Gastrocnemius medialis (tissue), 4 donors: ENCODE measurements at places on chromosomes 11 and 22. TPM values are rescaled to one million over a fixed set of nuclear protein-coding genes. Genes with fewer than 3 reads are reported as not detected.

- no peak overlapping the region for H3K27ac ChIP-seq
- H3K4me3 ChIP-seq = no peak overlapping the region
- H3K36me3 ChIP-seq = no peaks in the 10 kb centered on the region
- no peaks in the 10 kb centered on the region for H3K27me3 ChIP-seq
Measured at GRCh38 chr22:21457023-21457787, 10.0 kb upstream of the TMEM191C start.

LRRC32 gene
- total RNA-seq = 14.5 TPM

DNAJB7 gene
- total RNA-seq = not detected

- no peak for DNase-seq
- no peaks in the 10 kb centered on the region for H3K4me1 ChIP-seq
- H3K27ac ChIP-seq = no peak overlapping the region
Measured at GRCh38 chr22:48522271-48522670, 1305.4 kb downstream of the BRD1 start.

GRCh38 chr11:96607864-96608558, 218.2 kb downstream of the JRKL start:
- no peak overlapping the region for H3K27ac ChIP-seq
- H3K36me3 ChIP-seq = no peaks in the 10 kb centered on the region
- DNase-seq = no peak
- no peaks in the 10 kb centered on the region for H3K27me3 ChIP-seq
- no peak overlapping the region for H3K4me3 ChIP-seq

DNA sequence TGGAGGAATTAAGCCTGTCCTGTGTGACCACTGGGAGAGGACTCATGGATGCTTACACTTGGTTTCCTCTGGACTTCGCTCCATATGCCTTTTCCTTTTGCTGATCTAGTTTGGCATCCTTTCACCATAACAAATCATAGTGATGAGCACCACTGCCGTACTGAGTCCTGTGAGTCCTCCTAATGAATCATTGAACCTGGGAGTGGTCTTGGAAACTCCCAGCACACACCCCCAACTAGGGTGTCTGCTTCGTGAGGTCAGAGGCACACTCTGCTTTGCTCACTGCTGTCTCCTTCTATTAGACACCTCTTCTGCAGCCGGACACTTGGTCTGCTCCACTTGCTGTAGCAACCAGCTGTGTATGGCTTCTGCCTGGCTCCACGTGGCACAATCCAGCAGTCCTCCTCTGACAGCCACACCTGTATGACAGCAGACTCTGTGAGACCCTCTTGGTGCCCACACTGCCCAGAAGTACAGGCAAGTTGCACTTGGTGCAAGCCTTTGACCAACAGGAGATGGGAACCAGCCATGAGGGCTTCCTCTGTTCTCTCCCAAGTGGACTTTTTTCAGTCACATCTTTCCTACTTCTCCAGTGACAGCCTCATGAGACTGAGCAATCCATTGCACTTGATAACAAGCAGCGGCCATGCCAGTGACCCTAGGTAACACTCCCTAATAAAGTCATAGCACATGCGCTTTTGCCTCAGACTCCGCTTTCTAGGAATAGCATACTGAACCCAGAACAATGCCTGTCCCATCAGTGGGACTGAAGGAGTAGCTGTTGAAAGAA, 65.0 kb upstream of the HMGXB4 start:
- no peak for DNase-seq
- H3K27me3 ChIP-seq = peaks cover 8% of the 10 kb centered on the region
- no peak overlapping the region for H3K27ac ChIP-seq
- H3K4me1 ChIP-seq = no peaks in the 10 kb centered on the region

APOL5 gene
- total RNA-seq = 0.29 TPM

RHOG gene
- total RNA-seq = 38.0 TPM

DNA sequence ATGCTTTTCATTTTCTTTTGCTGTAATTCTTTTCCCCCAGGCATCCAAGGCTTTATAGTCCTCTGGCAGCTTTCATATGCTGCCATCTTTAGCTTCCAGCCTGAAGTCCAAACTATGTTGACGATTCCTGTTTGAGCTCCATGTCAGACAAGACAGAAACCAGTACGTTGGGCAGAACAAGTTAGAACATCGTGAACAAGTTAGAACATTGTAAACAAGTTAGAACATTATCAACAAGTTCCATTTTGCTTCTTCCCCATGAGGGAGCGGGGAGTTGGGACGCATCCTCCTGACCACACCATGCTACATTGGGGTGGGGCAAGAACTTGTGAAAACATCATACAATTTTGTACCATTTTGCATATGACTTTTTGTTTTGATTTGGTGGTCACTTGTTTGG, 23.9 kb downstream of the GLB1L2 start:
- H3K27me3 ChIP-seq = no peaks in the 10 kb centered on the region
- DNase-seq = no peak
- no peak overlapping the region for H3K4me3 ChIP-seq
- H3K27ac ChIP-seq = no peak overlapping the region
- no peaks in the 10 kb centered on the region for H3K36me3 ChIP-seq

DNA sequence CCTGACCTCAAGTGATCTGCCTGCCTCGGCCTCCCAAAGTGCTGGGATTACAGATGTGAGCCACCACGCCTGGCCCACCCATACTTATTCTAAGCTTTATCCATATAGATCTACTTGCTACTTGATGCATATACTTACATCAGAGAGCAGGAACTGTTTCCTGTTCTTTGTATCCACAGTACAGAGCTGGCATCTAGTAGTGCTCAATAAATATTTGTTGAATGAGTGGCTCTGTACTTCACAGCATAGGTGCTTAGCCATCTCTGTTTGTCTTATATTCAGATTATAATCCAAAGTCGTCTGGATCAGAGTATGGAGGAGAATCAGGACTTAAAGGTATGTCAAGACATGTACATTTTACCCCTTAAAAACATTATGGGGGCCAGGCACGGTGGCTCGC, 38.6 kb upstream of the DLAT start:
- DNase-seq = no peak
- no peak overlapping the region for H3K4me3 ChIP-seq
- H3K27me3 ChIP-seq = no peaks in the 10 kb centered on the region
- H3K4me1 ChIP-seq = peaks cover 9% of the 10 kb centered on the region

- no peak overlapping the region for H3K4me3 ChIP-seq
- H3K4me1 ChIP-seq = no peaks in the 10 kb centered on the region
- no peaks in the 10 kb centered on the region for H3K36me3 ChIP-seq
- H3K27ac ChIP-seq = no peak overlapping the region
Measured at GRCh38 chr11:95608093-95608492, 181.5 kb downstream of the FAM76B start.

GRCh38 chr11:107619926-107620325, 29.0 kb downstream of the ELMOD1 start:
- peaks cover 2% of the 10 kb centered on the region for H3K27me3 ChIP-seq
- no peak overlapping the region for H3K27ac ChIP-seq
- no peaks in the 10 kb centered on the region for H3K36me3 ChIP-seq
- no peak overlapping the region for H3K4me3 ChIP-seq
- DNase-seq = no peak

DNA sequence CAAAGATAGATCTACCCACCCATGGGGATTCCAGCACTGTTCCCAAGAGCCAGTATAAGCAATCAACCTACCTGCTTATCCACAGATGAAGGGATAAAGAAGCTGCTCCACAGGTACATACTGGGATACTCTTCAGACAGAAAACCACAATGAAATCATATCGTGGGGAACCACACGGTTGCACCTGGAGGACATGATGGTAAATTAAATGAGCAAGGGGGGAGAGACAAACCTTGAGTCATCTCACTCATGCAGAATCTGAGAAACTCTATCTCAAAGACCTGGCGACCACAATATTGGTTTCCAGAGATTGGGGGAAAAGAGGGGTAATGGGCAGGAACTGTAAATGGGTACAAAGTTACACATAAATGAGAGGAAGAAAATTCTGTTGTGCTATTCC, 14.5 kb downstream of the RGL4 start:
- no peak for DNase-seq
- H3K27me3 ChIP-seq = no peaks in the 10 kb centered on the region
- H3K4me3 ChIP-seq = no peak overlapping the region
- H3K27ac ChIP-seq = no peak overlapping the region
- H3K4me1 ChIP-seq = peaks cover 9% of the 10 kb centered on the region

GRCh38 chr22:31284281-31285155, 7.8 kb downstream of the PIK3IP1 start:
- no peaks in the 10 kb centered on the region for H3K27me3 ChIP-seq
- DNase-seq = no peak
- H3K4me3 ChIP-seq = no peak overlapping the region
- H3K4me1 ChIP-seq = peaks cover 15% of the 10 kb centered on the region
- H3K36me3 ChIP-seq = no peaks in the 10 kb centered on the region

HORMAD2 gene
- total RNA-seq = not detected

GRCh38 chr22:28379075-28379779, 300.4 kb downstream of the TTC28 start:
- H3K27ac ChIP-seq = no peak overlapping the region
- peaks cover 20% of the 10 kb centered on the region for H3K4me1 ChIP-seq
- H3K27me3 ChIP-seq = no peaks in the 10 kb centered on the region
- H3K36me3 ChIP-seq = no peaks in the 10 kb centered on the region

MS4A6E gene
- total RNA-seq = not detected

GRCh38 chr11:44382118-44382517, 72.2 kb upstream of the ALX4 start:
- H3K27ac ChIP-seq = no peak overlapping the region
- no peaks in the 10 kb centered on the region for H3K4me1 ChIP-seq
- no peaks in the 10 kb centered on the region for H3K36me3 ChIP-seq
- no peak for DNase-seq

MS4A2 gene
- total RNA-seq = not detected

TRIM34 gene
- total RNA-seq = 0.32 TPM

DNA sequence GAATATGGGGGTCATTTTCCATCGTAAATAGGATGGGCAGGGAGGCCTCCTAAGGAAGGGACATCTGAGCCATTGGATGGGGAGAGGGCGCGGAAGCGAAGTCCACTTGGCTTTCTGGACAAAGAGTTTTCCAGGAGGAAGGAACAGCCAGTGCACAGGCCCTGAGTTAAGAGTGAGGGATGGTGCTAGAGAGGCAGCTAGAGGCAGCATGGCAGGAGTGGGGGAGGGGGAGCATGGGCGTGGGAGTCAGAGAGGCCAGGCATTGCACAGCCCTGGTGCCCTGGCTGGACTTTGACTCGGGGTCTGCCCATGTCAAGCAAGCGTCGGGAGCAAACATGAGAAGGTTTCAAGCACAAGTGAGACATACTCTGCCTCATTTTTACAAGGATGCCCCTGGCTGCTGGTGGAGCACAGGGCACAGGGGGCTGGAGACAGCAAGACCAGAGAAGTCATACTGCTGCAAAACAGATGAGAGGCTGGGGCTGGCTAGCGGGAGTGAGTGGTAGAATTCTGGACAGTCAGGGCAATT, 9.0 kb downstream of the GNAZ start:
- no peak overlapping the region for H3K4me3 ChIP-seq
- H3K4me1 ChIP-seq = no peaks in the 10 kb centered on the region
- H3K36me3 ChIP-seq = no peaks in the 10 kb centered on the region
- no peaks in the 10 kb centered on the region for H3K27me3 ChIP-seq
- no peak overlapping the region for H3K27ac ChIP-seq
- DNase-seq = no peak

OR4A16 gene
- not detected for total RNA-seq

GRCh38 chr11:32081901-32082300, 9.0 kb upstream of the RCN1 start:
- DNase-seq = no peak
- H3K4me1 ChIP-seq = no peaks in the 10 kb centered on the region
- no peak overlapping the region for H3K27ac ChIP-seq
- H3K27me3 ChIP-seq = no peaks in the 10 kb centered on the region
- no peaks in the 10 kb centered on the region for H3K36me3 ChIP-seq

GRCh38 chr22:47167056-47167455, 404.6 kb downstream of the TBC1D22A start:
- H3K4me1 ChIP-seq = no peaks in the 10 kb centered on the region
- no peaks in the 10 kb centered on the region for H3K36me3 ChIP-seq
- no peak overlapping the region for H3K4me3 ChIP-seq
- no peak for DNase-seq
- no peak overlapping the region for H3K27ac ChIP-seq

TRIM22 gene
- 5.9 TPM for total RNA-seq

GGTLC3 gene
- total RNA-seq = not detected

GRCh38 chr11:13315517-13316432, 38.2 kb downstream of the BMAL1 start:
- peak overlapping the region; percentile 55 for H3K27ac ChIP-seq
- DNase-seq = no peak
- peaks cover 90% of the 10 kb centered on the region for H3K4me1 ChIP-seq
- H3K36me3 ChIP-seq = no peaks in the 10 kb centered on the region
- no peaks in the 10 kb centered on the region for H3K27me3 ChIP-seq

GRCh38 chr22:43226377-43227238, 39.7 kb upstream of the TTLL12 start:
- no peaks in the 10 kb centered on the region for H3K4me1 ChIP-seq
- no peak overlapping the region for H3K4me3 ChIP-seq
- no peaks in the 10 kb centered on the region for H3K36me3 ChIP-seq
- no peaks in the 10 kb centered on the region for H3K27me3 ChIP-seq

DNA sequence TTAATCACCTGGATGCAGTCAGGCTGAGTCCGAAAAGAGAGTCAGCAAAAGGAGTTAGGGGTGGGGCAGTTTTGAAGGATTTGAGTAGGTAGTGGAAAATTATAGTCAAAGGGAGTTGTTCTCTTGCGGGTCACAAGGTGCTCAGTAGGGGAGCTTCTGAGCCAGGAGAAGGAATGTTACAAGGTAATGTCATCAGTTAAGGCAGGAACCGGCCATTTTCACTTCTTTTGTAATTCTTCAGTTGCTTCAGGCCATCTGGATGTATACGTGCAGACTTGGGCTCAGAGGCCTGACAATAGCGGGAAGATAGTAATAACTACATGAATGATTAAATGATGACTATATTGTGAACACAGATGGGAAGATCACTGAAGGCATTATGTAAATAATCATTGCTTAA, 6.2 kb downstream of the SC5D start:
- no peak overlapping the region for H3K27ac ChIP-seq
- peaks cover 8% of the 10 kb centered on the region for H3K4me1 ChIP-seq
- H3K27me3 ChIP-seq = no peaks in the 10 kb centered on the region
- H3K36me3 ChIP-seq = peaks cover 2% of the 10 kb centered on the region
- DNase-seq = no peak

CCDC15 gene
- 0.16 TPM for total RNA-seq

CD248 gene
- 4.6 TPM for total RNA-seq

DNA sequence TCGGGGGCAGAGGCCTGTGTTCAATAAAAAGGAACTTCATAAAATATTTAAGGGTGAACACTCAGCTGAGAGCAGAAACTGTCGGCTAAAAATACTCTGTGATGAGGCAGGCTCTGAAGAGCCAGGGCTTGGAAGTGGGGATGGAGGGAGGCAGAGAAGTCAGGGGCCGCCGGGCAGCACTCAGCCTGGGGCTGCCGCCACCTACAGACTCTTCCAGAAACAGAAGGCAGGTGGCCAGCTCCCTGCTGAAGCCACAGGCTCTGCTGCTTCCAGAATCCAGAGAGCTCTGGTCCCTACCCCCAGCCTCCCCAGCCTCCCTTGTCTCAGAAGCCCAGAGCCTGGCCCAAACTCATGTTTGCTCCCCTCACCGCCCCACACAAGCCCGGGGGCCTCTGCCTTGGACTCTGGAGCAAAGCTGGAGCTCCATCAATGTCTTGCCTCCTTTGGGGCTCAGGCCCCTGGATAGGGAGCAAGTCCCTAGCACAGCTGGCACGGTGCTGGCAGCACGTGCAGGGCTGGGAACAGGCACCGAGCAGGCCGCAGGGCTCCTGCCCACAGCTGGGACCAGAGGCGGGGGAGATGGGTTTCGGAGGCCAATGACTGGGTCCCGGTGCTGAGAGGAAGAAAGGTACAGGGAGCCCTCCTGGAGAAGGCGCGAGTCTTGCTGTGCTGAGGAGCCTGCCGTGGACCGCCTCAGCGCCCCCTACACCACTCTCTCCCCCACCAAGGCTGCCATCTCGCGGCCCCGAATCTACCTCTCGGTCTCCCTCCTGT, 8.2 kb downstream of the LRFN4 start:
- DNase-seq = no peak
- H3K27ac ChIP-seq = no peak overlapping the region
- no peaks in the 10 kb centered on the region for H3K27me3 ChIP-seq
- H3K4me1 ChIP-seq = no peaks in the 10 kb centered on the region
- peaks cover 1% of the 10 kb centered on the region for H3K36me3 ChIP-seq
- no peak overlapping the region for H3K4me3 ChIP-seq

THY1 gene
- total RNA-seq = 0.22 TPM
